Activated CD4-positive, alpha-beta T cell treated with anti-CD3 and anti-CD28 coated beads, Interleukin-2, Interleukin-4, amounts not matched to agents 100 ng/mL and 50 ng/mL, durations not matched to agents 16 hours and 8 hours (primary cell): ENCODE measurements at places on chromosomes 1 and 21.

DNA sequence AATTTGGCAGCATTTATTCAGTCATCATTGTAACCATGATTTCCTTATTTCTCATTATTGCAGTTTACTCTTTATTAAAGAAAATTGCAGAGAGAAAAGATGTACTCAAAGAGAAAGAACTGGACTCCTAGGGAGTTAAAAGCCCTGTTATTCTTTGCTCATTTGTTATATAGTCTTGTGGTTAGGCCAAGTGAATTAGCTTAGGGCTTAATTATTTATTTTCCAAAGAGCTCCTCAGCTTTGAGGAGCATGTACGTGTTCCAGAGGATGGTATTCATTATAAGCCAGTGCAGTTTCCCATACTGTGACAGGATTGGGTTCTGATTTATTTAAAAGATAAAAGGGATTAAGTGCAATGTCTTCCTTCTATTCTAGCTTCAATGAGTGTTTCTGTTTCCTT lies 86.4 kb downstream of the GPR161 start:
- no peak for DNase-seq

DNA sequence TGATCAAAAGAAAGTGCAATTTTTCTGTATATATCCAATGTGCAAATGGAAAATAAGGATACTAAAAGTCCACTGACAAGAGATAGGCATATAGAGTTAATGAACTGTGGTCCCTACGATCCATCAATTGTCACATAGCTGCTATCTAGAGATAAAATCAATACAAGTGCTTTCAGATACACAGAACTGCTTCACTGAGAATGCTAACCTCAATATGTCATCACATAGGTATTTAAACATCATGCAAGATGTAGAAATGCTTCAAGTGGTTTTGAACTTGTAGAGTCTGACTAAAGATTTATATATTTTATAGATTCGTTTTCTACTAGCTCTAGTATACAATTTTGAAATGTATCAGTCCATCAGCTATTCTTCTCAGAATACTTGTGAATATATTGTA lies 1604.7 kb downstream of the PLA2G4A start:
- no peak for DNase-seq

- no peak for DNase-seq
Observed at GRCh38 chr1:11365744-11366387, 92.9 kb downstream of the UBIAD1 start.

DNA sequence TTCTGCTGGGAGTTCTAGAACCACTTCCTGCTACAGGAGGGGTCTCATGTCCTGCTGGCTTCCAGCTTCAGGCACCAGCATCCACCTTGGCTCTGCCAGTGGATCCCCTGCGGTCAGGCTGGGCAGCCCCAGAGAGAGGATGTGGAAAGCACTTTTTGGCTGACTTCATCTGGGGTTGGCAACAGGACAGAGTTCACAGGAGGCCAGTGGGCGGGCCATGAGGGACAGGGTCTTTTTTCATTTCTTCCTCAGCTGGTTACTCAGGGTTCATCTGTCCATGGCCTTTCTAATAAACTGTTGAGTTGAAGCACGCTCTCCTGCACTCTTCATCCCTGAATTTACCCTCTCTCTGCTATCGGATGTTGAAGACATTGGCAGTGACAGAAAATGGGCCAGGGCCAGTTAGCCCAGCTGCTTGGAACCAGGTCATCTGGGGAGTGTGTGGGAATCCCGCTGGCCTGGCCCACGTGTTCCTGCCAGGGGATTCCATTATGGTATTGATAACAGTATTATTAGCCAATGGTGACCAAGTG lies 45.2 kb downstream of the RPS6KA1 start:
- no peak for DNase-seq

DNA sequence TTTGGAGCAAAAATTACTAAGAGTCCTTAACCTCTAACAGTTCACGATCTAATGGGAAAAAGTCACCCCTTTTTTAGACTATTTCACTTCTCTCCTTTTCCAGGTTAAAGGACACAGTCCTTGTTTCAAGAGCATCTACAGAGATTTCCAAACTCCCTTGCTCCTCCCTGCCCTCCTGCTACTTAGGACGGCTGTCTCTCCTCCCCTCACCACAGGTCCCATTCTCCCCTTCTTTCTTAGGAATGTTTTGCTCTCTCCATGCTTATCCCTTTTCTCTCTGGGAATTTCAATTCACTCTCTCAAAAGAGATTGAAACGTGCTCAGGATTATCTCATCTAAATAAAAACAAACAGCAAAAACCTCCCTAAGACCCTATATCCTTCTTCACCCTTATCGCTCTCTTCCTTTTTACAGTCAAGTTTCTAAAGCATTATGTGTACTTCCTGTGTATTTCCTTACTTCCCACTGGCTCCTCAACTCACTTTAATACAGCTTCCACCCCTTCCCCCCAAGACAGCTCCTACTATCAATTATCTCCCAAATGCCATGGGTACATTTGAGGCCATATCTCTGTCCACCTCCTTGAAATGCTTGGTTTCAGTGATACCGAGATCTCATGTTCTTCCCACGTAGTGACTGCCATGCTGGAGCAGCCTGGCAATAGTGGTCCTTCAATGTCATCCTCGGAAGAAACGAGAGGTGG lies 43.2 kb upstream of the ZNF281 start:
- DNase-seq: no peak

DNA sequence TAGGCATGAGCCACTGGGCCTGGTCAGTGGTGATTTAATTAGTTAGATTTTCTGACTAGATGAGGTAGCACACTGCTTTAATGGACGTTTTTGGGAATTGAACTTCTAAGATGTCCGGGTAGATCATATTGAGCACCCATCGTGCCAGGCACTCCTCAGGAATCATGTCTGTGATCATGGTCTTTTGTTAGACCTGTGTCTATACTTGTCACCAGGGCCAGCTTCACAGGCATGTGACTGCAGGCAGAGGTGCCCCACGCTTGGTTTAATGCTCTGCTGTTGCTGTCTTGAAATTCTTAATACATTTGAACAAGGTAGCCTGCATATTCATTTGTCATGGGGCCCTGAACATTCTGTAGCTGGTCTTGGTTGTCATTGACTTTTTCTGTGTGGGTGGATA lies 19.6 kb downstream of the UBE4B start:
- no peak for DNase-seq

GRCh38 chr1:147609358-147609757 lies 61.0 kb downstream of the ACP6 start:
- no peak for DNase-seq

DNA sequence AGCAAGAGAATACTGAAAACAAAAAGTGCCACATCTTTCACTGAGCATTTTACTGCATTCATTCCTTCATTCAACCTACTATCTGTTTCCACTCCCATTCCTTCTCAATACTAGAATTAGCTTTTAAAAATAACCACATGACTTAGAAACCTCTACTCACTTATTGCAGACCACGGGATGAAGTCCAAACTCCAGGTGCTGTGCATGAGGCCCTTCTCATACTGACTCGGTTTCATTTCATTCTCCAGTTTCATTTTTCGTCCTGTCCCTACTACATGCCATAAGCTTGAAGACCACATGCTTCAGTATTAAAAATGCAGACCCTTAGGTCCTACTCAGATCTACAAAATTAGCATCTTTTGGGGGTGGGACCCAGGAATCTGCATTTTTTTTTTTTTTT lies 2.3 kb upstream of the BACH1 start:
- DNase-seq: no peak

DNA sequence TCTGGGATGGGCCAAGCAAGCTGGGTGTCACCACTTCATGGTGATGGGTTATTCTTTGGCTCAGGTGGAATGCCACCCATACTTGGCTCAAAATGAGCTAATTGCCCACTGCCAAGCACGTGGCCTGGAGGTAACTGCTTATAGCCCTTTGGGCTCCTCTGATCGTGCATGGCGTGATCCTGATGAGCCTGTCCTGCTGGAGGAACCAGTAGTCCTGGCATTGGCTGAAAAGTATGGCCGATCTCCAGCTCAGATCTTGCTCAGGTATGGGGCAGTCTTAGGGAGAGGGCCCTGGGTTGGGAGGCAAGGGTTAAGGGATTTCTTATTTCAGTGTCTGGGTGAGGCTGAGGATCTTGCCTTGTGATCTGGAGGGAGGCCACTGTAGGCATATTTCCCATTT lies 15.4 kb upstream of the NASP start:
- DNase-seq: no peak

GRCh38 chr1:201427963-201428362 lies 6.4 kb upstream of the TNNI1 start:
- DNase-seq: no peak

DNA sequence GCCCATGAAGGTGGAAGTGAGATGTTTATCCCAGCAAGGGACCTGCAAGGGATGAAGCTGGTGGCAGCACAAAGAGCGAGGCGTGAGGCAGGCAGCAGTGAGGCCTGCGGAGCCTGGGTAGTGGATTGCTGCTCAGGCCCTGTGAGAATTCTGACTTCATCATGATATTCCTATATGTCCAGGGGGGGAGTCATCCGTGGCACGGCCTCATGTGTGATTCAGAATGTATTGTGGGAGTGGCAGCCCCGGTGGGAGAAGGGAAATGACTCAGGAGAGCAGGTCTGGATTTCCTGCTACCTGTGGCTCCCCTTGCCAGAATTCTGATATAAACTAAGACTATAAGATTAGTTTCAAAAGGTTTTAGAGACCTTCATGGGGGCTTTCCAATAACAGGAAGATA lies 240.9 kb downstream of the CAMTA1 start:
- no peak for DNase-seq
